A549 treated with CORT108297 at 1 μM for 4 hours (cell line): ENCODE measurements at places on chromosomes 13 and 19. TPM values are rescaled to one million over a fixed set of nuclear protein-coding genes. Genes with fewer than 3 reads are reported as not detected.

Gene MBD3L3
- total RNA-seq, result not detected in 5 replicates

Gene ZNF823
- 1.9 to 3.1 TPM (median 2.7 TPM) in 5 replicates for total RNA-seq

Gene ZNF738
- total RNA-seq, result 0.65 to 1.3 TPM (median 0.96 TPM) in 5 replicates

Gene PRSS57
- 0.13 TPM in 1 of 5 replicates, not detected in the others for total RNA-seq

Gene CYP2A6
- total RNA-seq, result 0.10 TPM in 1 of 5 replicates, not detected in the others

Gene LAIR2
- not detected in 5 replicates for total RNA-seq

Gene LAIR1
- total RNA-seq, result not detected in 5 replicates

Gene KLK14
- 0.35 to 0.44 TPM (median 0.39 TPM) in 5 replicates for total RNA-seq

Gene EPSTI1
- 0.02 to 0.29 TPM (median 0.03 TPM) in 4 of 5 replicates, not detected in the other for total RNA-seq

Gene UBXN6
- total RNA-seq, result 34.8 to 65.2 TPM (median 58.0 TPM) in 5 replicates

Gene CD37
- total RNA-seq, result not detected in 5 replicates

Gene SIGLEC8
- not detected in 5 replicates for total RNA-seq

Gene OVOL3
- total RNA-seq, result 0.15 to 0.74 TPM (median 0.38 TPM) in 4 of 5 replicates, not detected in the other

Gene ZNF793
- total RNA-seq, result 0.05 TPM in 2 of 5 replicates, not detected in the others

Gene ZNF256
- 0.97 to 1.3 TPM (median 1.1 TPM) in 5 replicates for total RNA-seq

Gene NFIX
- 3.3 to 5.1 TPM (median 4.6 TPM) in 5 replicates for total RNA-seq

Gene ZNF541
- total RNA-seq, result not detected in 5 replicates

Gene DDX49
- 32.4 to 48.7 TPM (median 44.7 TPM) in 5 replicates for total RNA-seq

Gene CHST8
- 0.06 to 0.24 TPM (median 0.24 TPM) in 4 of 5 replicates, not detected in the other for total RNA-seq

Gene CACNG6
- total RNA-seq, result 8.5 to 13.8 TPM (median 13.2 TPM) in 5 replicates

Gene ZNF577
- 0.03 to 0.12 TPM (median 0.08 TPM) in 4 of 5 replicates, not detected in the other for total RNA-seq

Gene ITGBL1
- 1.4 to 1.8 TPM (median 1.8 TPM) in 5 replicates for total RNA-seq

Gene LRG1
- total RNA-seq, result 0.07 to 0.25 TPM (median 0.09 TPM) in 4 of 5 replicates, not detected in the other

Gene CD33
- total RNA-seq, result 0.44 TPM in 1 of 5 replicates, not detected in the others

Gene SMIM44
- not detected in 5 replicates for total RNA-seq

Gene ATXN8OS
- total RNA-seq, result not detected in 5 replicates

Gene SPACA4
- total RNA-seq, result 0.20 TPM in 1 of 5 replicates, not detected in the others
